ENCODE measurements at places on chromosomes 2 and 18.

- no peak for DNase-seq
Measured at GRCh38 chr18:30192216-30192615, 850.3 kb downstream of the DSC3 start.

DNA sequence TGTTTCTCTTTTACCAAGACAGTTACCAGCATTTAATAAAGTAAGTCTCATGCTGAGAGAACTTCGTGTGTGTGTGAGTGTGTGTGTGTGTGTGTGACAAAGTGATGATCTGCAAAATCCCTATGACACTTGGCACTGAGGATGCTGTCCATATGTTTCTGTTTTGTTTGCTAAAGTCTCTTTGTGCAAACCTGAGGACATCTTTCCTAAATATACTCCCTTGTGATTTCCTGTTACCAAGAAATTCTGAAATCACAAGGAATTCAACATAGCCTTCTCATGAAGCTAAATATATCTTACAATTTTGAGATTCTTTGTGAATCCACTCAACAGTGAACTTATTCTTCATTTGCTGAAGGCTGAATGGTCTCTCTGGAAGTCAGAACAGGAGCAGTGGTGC lies 1359.7 kb upstream of the NRXN1 start:
- no peak for DNase-seq

DNA sequence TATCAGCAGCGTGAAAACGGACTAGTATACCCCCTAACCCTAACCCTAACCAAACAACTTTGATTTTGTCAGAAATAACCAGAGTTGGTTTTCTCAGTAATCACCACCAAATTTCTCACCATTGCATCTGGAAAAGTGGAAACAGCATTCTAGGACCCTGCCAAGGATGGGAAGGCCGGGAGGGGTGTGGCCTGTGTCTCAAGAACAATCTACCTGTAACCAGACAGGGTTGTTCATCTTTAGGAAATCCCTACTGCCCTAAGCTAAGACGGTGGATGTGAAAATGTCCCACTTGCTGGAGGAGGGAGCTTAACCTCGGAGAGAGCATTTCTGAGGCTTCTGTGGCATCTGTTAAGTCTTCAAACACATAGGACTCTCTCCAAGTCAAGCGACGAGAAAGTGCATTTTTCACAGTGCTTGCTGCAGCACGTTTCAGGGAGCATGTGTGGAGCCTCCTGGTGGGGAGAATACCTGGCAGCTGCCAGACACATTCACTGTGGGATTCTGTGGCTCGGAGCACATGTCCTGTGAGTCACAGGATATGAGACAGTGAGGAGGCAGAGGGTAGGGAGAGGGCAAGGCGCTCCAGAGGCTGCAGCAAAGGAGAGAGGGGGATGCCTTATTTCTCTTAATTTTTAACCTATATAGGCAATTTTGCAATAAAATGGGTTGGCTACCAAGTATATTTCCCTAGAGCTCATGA lies 207.5 kb downstream of the SPP2 start:
- no peak for DNase-seq

- no peak for DNase-seq
Measured at GRCh38 chr2:101291973-101292372, 16.5 kb downstream of the RNF149 start.

GRCh38 chr2:216392018-216392562 lies 19.8 kb upstream of the MARCHF4 start:
- no peak for DNase-seq

DNA sequence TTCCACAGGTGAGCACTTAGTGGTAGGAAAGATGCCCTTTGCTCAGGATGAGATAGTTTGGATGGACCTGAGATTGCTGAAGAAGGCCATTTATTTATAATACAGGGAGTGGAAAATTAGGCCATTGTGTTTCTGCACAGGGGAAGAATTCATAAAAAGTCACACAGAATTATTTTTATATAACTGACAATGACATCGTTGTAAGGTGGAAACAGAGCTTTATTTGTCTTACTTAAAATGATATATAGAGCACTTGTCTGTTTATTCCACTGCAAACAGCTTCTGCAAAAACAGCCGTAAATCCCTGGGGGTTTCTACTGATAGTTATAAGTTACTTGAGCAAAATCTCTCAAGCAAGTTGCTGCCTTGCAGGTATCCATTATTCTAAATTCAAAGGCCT lies 158.1 kb upstream of the ZNF521 start:
- no peak for DNase-seq

DNA sequence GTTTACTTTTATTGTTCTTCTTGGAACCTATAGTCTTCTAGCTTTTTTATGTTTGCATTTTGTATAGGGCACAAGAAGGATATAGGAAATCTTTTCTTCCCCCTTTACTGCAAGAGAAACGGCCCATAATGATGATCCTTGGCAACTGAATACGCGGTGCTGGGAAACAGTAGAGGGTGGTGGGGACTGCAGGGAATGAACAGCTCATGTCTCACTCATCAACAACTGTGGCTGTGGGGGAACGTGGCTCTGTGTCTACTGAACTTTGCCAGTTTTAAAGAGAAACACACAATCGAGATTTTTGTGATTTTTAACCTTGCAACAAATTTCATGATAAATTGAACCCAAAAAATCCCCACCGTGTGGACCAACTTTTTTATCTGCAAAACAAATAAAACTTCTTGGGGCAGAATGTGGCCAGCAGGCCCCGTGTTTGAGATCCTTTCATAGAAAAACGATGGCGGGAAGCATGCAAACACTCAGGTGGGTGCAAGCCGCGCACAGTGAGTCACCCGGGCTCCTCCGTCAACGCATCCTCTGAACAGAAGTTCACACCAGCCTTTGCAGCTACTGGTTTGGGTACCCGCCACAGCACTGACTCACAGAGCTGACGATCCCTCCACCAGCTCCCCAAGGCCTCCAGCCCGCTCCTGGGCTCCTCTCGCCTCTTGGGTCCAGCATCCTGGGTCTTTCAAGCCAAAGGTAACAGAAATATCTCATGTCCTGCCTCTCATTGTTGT lies 149.3 kb downstream of the COL6A3 start:
- DNase-seq: no peak

- no peak for DNase-seq
Measured at GRCh38 chr2:197615016-197615652, 60.3 kb downstream of the RFTN2 start.

DNA sequence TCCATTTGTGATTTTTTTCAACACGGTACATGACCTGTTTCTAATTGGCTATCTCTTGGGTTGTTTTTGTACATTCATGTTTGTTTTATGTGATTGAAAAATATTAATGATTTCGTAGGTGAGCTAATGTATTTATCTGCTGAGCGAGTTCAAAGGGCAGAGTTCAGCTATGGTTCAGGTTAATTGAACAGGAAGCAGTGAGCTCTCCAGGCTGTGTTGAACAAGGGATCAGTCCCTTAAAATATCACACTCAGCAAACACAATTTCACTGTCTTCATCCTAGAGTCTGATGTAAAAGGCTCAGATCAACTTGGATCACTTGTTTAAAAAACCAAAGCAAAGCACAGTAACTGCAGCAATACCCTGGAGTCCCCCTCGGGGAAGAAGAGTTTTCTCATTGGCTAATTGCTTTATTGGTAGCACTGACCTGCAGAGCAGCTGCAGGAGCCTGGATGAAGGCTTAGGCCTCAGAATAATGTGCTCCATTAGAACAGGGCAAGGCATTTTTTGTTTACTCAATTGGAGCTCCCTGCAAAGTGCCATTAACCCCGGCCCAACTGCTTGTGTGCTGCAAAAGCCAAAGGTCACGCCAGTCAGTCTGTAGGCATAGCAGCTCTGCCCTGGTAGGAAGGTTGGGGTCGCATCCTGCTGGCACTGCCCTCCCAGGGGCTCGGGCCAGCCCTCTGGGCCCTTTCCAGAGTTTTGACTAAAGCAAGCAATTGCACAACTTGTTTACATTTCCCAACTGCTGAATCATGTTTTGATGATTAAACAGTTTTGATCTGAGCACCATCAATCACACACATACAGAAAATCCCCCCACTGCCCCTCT lies 10.5 kb downstream of the ONECUT2 start:
- no peak for DNase-seq

DNA sequence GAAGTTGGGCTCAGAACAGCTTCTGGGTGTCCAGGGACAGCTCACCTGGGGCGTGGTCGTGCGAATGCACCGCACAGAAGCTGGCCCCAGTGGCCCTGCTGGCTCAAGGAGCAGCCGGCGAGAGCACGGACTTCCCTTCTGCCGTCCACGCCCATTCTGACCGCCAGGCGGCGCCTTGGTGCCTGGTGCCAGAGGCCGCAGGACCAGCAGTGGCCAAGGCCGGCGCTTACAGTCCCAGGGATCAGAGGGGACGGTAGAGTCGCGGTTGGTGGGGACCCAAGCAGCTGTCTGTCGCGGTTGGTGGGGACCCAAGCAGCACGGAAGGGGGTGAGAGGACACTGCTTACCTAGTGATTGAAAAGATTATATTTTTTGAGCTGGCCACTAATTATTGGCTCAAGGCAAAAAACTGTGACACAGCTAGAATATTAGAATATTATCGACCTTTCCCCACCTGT lies 25.7 kb downstream of the NPPC start:
- peak; percentile 79 for DNase-seq
